ENCODE measurements at places on chromosomes 4 and X. TPM values are rescaled to one million over a fixed set of nuclear protein-coding genes. Genes with fewer than 3 reads are reported as not detected.

GRCh38 chrX:110012818-110013485, 10.0 kb downstream of the TMEM164 start:
- H3K27ac ChIP-seq: peak overlapping the region; percentile 72
- no peaks in the 10 kb centered on the region for H3K27me3 ChIP-seq
- peaks cover 56% of the 10 kb centered on the region for H3K4me1 ChIP-seq
- no peak overlapping the region for H3K4me3 ChIP-seq
- no peak for DNase-seq

DNA sequence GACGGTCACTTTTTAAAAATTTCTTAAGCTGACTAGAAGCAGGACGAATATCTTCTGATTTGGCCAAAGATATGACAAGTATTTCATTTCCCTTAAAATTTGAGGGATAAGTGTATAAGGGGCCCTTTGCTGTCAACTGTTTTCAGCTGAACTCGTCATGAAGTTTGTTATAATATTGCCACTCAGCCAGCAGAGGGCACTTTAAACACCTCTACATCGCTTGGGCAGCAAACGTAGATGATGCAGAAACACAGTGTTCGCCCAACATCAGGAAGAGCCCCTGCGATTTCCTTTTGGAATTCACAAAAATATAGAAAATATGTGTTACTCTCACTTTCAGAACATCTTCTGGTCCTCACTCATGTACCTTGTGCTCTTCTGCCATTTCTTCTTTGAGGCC, 435.7 kb upstream of the FMR1 start:
- no peak overlapping the region for H3K27ac ChIP-seq

DNA sequence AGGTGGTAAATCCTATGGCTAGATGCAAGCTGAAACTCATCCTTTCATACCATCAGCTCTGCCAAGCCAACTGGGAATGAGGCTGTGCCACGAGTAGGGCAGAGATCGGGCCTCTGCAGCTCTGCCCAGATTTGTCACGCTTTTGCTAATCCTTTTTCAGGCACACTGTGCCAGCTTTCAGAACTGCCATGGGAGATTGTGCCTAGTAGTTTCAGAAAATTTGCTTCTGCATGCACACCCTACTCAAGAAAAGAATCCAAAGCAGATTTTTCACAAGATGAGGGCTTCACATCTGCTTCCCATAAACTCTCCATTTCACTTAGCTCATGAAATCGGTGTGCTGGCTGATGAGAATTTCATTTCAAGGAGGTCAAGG, 3.3 kb upstream of the ADH7 start:
- H3K4me3 ChIP-seq: no peak overlapping the region
- no peak for DNase-seq
- H3K36me3 ChIP-seq: no peaks in the 10 kb centered on the region
- H3K27ac ChIP-seq: peak overlapping the region; percentile 22
- no peaks in the 10 kb centered on the region for H3K27me3 ChIP-seq

GRCh38 chr4:140157341-140157740, 3.4 kb upstream of the MAML3 start:
- DNase-seq: no peak
- H3K27ac ChIP-seq: no peak overlapping the region
- peaks cover 15% of the 10 kb centered on the region for H3K4me1 ChIP-seq
- H3K36me3 ChIP-seq: no peaks in the 10 kb centered on the region

DNA sequence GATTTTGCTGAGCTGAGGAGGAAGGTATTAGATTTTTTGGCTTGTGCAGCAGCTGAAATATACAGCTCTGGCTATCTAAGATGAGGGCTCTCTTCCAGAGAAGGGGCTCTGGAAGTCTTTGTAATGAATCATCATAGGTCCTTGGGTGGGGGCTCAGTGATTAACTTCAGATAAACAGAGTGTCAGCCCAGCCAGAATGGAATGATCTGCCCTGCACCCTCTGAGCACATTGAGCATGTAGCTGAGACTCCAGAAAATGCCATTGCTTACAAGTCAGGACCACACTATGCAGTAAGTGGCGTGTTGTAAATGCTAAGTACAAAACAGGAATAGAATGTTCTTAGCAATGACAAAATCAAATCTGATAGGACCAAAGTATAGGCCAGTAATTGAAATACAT, 836.0 kb downstream of the PDHA2 start:
- H3K36me3 ChIP-seq: no peaks in the 10 kb centered on the region
- no peaks in the 10 kb centered on the region for H3K4me1 ChIP-seq
- no peak for DNase-seq

DNA sequence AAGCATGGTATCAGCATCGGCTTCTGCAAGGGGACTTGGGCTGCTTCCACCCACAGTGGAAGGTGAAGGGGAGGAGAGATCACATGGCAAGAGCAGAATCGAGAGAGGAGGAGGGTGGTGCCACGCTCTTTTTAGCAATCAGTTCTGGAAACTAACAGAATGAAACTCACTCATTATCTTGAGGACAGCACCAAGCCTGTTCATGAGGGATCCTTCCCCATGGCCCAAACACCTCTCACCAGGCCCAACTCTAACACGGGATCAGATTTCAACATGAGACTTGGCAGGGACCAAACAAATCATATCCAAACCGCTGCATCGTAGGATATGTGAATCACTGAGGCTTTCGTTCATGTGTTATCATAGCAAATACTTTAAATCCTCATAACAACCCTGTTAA, 125.5 kb downstream of the GPC3 start:
- peak overlapping the region; percentile 61 for H3K27ac ChIP-seq
- no peak for DNase-seq
- H3K4me1 ChIP-seq: peaks cover 6% of the 10 kb centered on the region
- no peaks in the 10 kb centered on the region for H3K36me3 ChIP-seq

GRCh38 chrX:73799888-73800287, 236.9 kb downstream of the CHIC1 start:
- no peak overlapping the region for H3K27ac ChIP-seq
- H3K27me3 ChIP-seq: no peaks in the 10 kb centered on the region
- peaks cover 3% of the 10 kb centered on the region for H3K4me1 ChIP-seq
- no peak overlapping the region for H3K4me3 ChIP-seq

GRCh38 chr4:169047956-169048355, 37.9 kb upstream of the CBR4 start:
- peaks cover 33% of the 10 kb centered on the region for H3K27me3 ChIP-seq
- no peak overlapping the region for H3K4me3 ChIP-seq
- DNase-seq: no peak
- H3K27ac ChIP-seq: no peak overlapping the region
- H3K4me1 ChIP-seq: peaks cover 16% of the 10 kb centered on the region

DNA sequence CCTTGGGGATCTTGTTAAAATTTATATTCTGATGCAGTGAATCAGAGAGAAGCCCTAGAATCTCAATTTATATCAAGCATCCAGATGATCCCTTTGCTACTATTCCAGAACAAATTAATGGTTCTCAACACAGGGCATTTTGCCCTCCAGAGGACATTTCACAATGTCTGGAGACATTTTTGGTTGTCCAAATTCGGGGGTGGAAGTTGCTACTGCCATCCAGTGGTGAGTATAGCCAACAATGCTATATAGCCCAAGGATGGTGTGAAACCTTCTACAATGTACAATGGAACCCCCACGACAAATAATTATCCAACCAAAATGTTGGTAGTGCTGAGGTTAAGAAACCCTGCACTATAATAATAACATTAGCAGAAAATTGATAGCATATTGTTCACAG, 2440.0 kb downstream of the PCDH7 start:
- no peaks in the 10 kb centered on the region for H3K27me3 ChIP-seq
- DNase-seq: no peak
- no peak overlapping the region for H3K27ac ChIP-seq
- H3K4me3 ChIP-seq: no peak overlapping the region
- H3K4me1 ChIP-seq: no peaks in the 10 kb centered on the region
- H3K36me3 ChIP-seq: no peaks in the 10 kb centered on the region

DNA sequence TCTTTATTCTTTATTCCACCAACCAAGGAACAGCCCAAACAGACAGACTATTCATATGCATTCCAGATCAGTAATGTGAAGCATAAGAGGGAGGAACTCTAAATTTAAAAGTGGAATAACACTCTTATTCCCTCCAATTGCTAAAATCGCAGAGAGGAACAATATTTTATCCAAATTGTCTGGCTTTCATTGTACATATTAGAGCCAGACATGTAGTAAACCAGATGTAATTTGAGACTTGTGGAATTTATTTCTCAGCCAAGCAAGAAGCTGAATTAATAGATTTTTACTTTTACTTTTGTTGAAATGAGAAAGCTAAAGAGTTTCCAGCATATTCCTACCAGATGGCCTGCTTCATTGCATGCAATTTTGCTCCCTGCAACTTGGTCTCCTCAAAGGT, 674.6 kb upstream of the SLIT2 start:
- no peak overlapping the region for H3K4me3 ChIP-seq
- H3K27ac ChIP-seq: no peak overlapping the region
- H3K36me3 ChIP-seq: no peaks in the 10 kb centered on the region
- no peak for DNase-seq
- H3K27me3 ChIP-seq: no peaks in the 10 kb centered on the region

- peaks cover 13% of the 10 kb centered on the region for H3K36me3 ChIP-seq
- no peak for DNase-seq
- H3K4me1 ChIP-seq: no peaks in the 10 kb centered on the region
- H3K4me3 ChIP-seq: no peak overlapping the region
Observed at GRCh38 chr4:182644683-182645050, 272.5 kb downstream of the DCTD start.

GRCh38 chr4:164753873-164754488, at the start of gene SMIM31:
SMIM31 (plus strand) TSS chr4:164754131; CDS start chr4:164770444, 16,313 bp downstream.
- H3K27ac ChIP-seq: no peak within 1 kb of the TSS
- no peaks in the 10 kb centered on the region for H3K4me1 ChIP-seq
- H3K36me3 ChIP-seq: peaks cover 2% of the 10 kb centered on the region
- no peak for DNase-seq
- H3K27me3 ChIP-seq: peaks cover 2% of the 10 kb centered on the region

DNA sequence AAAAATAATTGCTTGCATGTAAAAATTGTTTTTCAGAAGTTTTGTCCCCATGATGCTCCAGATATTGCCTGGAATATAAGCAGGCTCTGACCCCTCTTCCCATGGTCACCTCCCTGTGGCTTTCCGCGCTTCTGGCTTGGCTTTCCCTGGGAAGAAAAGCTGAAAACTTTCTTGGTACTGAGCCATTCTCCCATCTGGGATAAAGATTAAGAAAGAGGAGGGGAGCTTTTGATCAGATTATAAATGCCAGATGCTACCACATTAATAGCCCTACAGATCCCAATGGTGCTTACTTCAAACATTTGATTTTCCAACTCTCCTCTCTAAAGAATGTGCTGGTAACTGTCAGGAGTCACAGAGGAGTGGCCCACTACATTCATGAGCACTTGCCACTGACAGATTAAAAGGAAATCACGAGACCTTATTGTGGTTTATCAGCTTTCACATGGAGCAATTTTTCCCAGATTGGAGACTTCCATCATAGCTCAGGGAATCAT, 54.4 kb upstream of the GAB1 start:
- no peak overlapping the region for H3K4me3 ChIP-seq
- no peak overlapping the region for H3K27ac ChIP-seq
- no peaks in the 10 kb centered on the region for H3K36me3 ChIP-seq
- H3K27me3 ChIP-seq: no peaks in the 10 kb centered on the region
- DNase-seq: no peak
- peaks cover 10% of the 10 kb centered on the region for H3K4me1 ChIP-seq

GRCh38 chr4:68466185-68466584, 18.9 kb downstream of the TMPRSS11E start:
- no peak overlapping the region for H3K27ac ChIP-seq
- DNase-seq: no peak
- H3K27me3 ChIP-seq: peaks cover 2% of the 10 kb centered on the region

- H3K4me3 ChIP-seq: peak overlapping the region; percentile 39
- DNase-seq: peak; percentile 15
- peaks cover 26% of the 10 kb centered on the region for H3K4me1 ChIP-seq
- no peaks in the 10 kb centered on the region for H3K36me3 ChIP-seq
Observed at GRCh38 chr4:159227984-159228383, 125.1 kb downstream of the RAPGEF2 start.

- DNase-seq: peak; percentile 16
- peaks cover 55% of the 10 kb centered on the region for H3K4me1 ChIP-seq
- peak overlapping the region; percentile 67 for H3K4me3 ChIP-seq
- peaks cover 5% of the 10 kb centered on the region for H3K36me3 ChIP-seq
- no peaks in the 10 kb centered on the region for H3K27me3 ChIP-seq
Observed at GRCh38 chr4:143344041-143344440, 7.4 kb downstream of the GAB1 start.

GRCh38 chr4:133839326-133839725, 362.3 kb downstream of the PABPC4L start:
- H3K27ac ChIP-seq: no peak overlapping the region
- no peaks in the 10 kb centered on the region for H3K4me1 ChIP-seq

GRCh38 chr4:96317891-96318290, 478.0 kb downstream of the PDHA2 start:
- H3K4me1 ChIP-seq: no peaks in the 10 kb centered on the region
- no peak overlapping the region for H3K27ac ChIP-seq
- no peaks in the 10 kb centered on the region for H3K36me3 ChIP-seq
- no peaks in the 10 kb centered on the region for H3K27me3 ChIP-seq
- no peak overlapping the region for H3K4me3 ChIP-seq

- no peaks in the 10 kb centered on the region for H3K27me3 ChIP-seq
- DNase-seq: no peak
- H3K27ac ChIP-seq: no peak overlapping the region
- no peak overlapping the region for H3K4me3 ChIP-seq
Observed at GRCh38 chr4:87570290-87570805, 38.0 kb upstream of the DSPP start.

DNA sequence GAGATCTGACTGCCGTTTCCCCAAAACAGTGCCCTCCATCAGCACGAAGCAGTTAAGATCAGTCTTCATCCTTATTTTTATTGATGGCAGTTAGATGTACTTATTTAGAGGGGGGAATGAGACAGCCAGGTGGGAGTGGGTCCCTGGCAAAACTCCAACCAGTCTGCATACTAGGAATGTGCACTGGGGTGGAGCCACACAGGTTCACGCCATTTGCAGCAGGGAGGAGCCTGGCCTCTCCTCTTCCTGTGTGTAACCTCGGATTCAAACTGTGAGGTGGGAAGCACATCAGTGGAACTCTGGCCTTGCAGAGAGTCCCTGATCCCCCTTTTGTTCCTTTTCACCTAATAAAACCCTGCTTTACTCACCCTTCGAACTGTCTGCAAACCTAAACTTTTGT, 987.7 kb upstream of the GRIA3 start:
- H3K27ac ChIP-seq: no peak overlapping the region
- no peak overlapping the region for H3K4me3 ChIP-seq
- H3K27me3 ChIP-seq: no peaks in the 10 kb centered on the region
- H3K36me3 ChIP-seq: no peaks in the 10 kb centered on the region
- H3K4me1 ChIP-seq: no peaks in the 10 kb centered on the region

- H3K4me3 ChIP-seq: peak overlapping the region; percentile 2
- no peak for DNase-seq
- no peaks in the 10 kb centered on the region for H3K27me3 ChIP-seq
- peak overlapping the region; percentile 39 for H3K27ac ChIP-seq
- no peaks in the 10 kb centered on the region for H3K36me3 ChIP-seq
Observed at GRCh38 chr4:181688432-181688831, 554.8 kb upstream of the TENM3 start.

- H3K36me3 ChIP-seq: peaks cover 4% of the 10 kb centered on the region
- no peak overlapping the region for H3K27ac ChIP-seq
- H3K27me3 ChIP-seq: no peaks in the 10 kb centered on the region
- no peak overlapping the region for H3K4me3 ChIP-seq
Observed at GRCh38 chrX:39212456-39212855, 411.2 kb downstream of the MID1IP1 start.

Gene CHRDL1
- 14.3 TPM for total RNA-seq

Gene TLL1
- total RNA-seq: 1.7 TPM

Gene AR
- 7.9 TPM for total RNA-seq

Gene BRS3
- not detected for total RNA-seq

Gene SLC9B1
- 1.7 TPM for total RNA-seq

Gene TLR3
- total RNA-seq: 0.19 TPM

Gene GABRB1
- total RNA-seq: not detected

Gene YY2
- 1.5 TPM for total RNA-seq

Gene FAM47E
- total RNA-seq: 1.6 TPM

Gene GPC3
- 29.4 TPM for total RNA-seq

Gene CT55
- 0.14 TPM for total RNA-seq
